ENCODE measurements at places on chromosomes 13 and 19. TPM values are rescaled to one million over a fixed set of nuclear protein-coding genes. Genes with fewer than 3 reads are reported as not detected.

Gene PEX11G
- total RNA-seq: 14.5 TPM

Gene ATP1A3
- total RNA-seq: 1.1 TPM

DNA sequence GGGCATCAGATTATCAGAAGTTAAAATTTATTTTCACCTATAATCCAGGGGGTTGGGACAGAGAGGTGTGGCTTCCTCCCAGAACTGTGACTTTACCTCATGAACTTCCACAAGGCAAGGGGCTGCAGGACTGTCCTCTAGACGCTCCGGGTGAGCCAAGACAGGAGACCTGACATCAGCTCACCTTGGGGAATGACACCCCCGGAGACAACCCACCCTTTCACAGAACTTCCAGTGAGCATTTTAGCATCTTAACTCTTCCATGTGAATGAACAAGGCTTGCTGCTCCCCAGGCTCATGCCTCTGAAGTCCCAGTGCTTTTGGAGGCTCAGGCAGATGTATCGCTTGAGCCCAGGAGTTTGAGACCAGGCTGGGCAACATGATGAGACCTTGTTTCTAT lies 29.4 kb upstream of the TFDP1 start:
- no peaks in the 10 kb centered on the region for H3K36me3 ChIP-seq
- H3K27ac ChIP-seq: no peak overlapping the region
- no peak overlapping the region for H3K4me3 ChIP-seq
- H3K4me1 ChIP-seq: no peaks in the 10 kb centered on the region
- peak; percentile 1 for DNase-seq

GRCh38 chr19:8357007-8357521 lies 6.9 kb upstream of the ANGPTL4 start:
- no peaks in the 10 kb centered on the region for H3K36me3 ChIP-seq
- H3K27me3 ChIP-seq: peaks cover 13% of the 10 kb centered on the region
- H3K27ac ChIP-seq: no peak overlapping the region
- DNase-seq: no peak
- peaks cover 27% of the 10 kb centered on the region for H3K4me1 ChIP-seq
- H3K4me3 ChIP-seq: no peak overlapping the region

DNA sequence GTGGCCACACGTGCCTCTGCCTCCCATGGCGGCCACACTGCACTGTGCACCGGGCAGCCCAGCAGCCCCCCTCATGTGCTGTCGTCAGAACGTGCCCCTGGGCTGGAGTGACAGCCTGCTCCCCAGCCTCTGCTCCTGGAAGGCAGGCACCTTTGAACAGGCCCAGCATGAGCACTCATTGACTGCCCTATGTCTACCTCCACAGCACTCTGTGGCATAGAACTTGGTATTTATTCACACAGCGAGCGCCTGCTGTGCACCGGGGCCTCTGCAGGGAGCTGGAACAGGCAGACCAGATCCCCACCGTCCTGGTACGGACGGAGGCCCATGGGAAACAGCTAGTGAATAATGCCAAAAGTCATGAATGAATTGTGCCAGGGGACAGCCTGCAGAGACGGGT lies 53.7 kb downstream of the DPF1 start:
- no peaks in the 10 kb centered on the region for H3K36me3 ChIP-seq
- H3K4me3 ChIP-seq: no peak overlapping the region
- H3K27me3 ChIP-seq: no peaks in the 10 kb centered on the region
- H3K27ac ChIP-seq: no peak overlapping the region
- no peaks in the 10 kb centered on the region for H3K4me1 ChIP-seq
- no peak for DNase-seq

DNA sequence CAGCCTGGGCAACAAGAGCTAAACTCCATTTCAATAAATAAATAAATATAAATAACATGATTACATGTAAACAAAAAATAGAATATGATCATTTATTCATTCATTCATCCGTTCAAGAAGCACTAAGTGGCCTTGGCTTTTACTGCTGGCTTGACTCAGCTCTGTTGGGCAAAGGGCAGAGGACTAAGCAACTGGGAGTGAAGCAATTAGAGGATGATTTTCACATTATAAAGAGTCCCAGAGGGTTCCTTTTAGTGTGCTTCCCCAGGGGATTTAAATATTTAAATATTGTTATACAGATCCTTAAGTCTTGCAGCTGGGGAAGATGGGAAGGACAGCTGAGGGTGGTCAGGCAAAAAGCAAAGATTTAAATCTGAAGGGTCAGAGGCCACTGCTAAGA lies 34.9 kb upstream of the FLT1 start:
- no peak for DNase-seq
- no peak overlapping the region for H3K4me3 ChIP-seq
- no peaks in the 10 kb centered on the region for H3K36me3 ChIP-seq
- H3K4me1 ChIP-seq: peaks cover 13% of the 10 kb centered on the region
- peaks cover 65% of the 10 kb centered on the region for H3K27me3 ChIP-seq

Gene TMC4
- total RNA-seq: 174 TPM

Gene GTF2F2
- 23.8 TPM for total RNA-seq

DNA sequence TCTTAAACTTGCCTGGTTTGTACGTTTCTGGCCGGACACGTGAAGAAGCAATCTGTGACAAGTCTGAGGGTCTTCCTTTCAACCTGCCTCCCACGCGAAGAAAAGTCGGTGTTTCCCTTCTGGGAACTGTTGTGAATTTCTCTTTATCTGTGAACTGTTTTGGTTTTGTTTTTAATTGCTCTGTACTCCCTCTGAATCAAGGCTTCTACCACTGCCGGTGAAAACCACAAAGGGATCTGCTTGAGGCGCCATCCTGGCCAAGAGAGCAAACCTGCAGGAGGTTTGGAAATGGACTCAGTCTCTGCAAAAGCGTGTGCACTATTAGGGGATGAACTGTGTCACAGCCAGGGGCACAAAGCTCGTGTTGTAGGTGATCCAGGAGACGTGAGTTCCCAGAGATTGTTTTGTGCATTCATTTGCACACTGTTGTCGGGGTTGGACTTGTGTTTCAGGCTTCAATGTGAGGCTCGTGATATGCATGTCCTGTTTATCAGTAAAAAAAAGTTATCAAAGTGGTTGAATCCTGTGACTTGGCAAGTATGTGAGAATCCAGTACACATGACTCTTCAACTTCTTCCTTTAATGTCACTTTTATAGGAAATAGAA lies 9.7 kb downstream of the SIGLEC8 start:
- no peaks in the 10 kb centered on the region for H3K27me3 ChIP-seq
- no peak for DNase-seq
- no peak overlapping the region for H3K4me3 ChIP-seq
- no peak overlapping the region for H3K27ac ChIP-seq
- H3K4me1 ChIP-seq: no peaks in the 10 kb centered on the region
- no peaks in the 10 kb centered on the region for H3K36me3 ChIP-seq

DNA sequence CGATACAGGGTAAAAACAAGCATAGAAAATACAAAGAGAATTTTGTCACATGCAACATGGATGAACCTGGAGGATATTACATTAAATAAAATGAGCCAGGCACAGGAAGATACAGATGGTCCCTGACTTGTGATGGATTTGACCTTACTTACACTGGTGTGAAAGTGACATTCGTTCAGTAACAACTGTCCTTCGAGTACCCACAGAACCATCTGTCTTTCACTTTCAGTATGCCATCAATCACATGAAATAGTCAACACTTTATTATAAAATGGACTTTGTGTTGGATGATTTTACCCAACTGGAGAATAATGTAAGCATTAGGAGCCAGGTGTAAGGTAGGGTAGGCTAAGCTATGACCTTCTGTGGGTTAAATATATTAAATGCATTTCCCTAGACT lies 51.5 kb downstream of the ZNF787 start:
- no peak overlapping the region for H3K4me3 ChIP-seq
- no peak overlapping the region for H3K27ac ChIP-seq
- H3K36me3 ChIP-seq: no peaks in the 10 kb centered on the region
- peaks cover 4% of the 10 kb centered on the region for H3K27me3 ChIP-seq
- no peak for DNase-seq

GRCh38 chr13:80249516-80250212 lies 91.3 kb downstream of the SPRY2 start:
- H3K4me3 ChIP-seq: no peak overlapping the region
- H3K4me1 ChIP-seq: no peaks in the 10 kb centered on the region
- H3K27ac ChIP-seq: no peak overlapping the region
- H3K36me3 ChIP-seq: no peaks in the 10 kb centered on the region

DNA sequence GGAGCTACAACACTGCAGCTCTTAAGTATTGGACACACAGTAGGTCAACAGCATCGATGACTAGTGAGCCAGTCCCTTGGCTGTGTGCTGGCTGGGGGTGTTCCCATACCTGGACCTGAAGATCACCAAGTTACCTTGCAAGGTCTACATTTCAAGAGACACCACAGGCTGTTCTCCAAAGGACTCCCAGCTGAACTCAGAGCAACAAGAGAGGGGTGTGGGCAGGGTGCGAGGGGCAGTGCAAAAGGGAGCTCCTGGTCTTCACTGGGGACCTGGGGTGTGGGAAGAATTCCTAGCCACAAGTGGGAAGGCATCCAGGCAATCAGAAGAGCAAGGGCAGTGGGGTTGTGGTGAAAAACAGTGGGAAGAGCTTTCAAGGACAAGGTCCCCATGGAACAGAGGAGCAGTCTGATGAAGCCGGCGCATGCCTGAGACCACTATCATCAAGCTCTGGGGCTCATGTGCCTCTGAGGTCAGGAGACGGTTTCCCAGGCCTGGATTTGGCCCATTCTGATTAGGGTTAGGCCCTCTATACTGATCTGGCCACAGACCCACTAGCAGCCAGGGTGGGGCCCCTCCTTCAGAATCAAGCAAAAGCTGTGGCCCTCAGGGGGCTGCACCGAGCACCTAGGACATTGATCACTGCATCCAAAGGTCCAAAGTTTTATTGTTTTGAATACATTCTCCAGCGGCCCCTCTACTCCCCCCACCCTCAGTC lies 4.7 kb upstream of the GSK3A start:
- no peaks in the 10 kb centered on the region for H3K27me3 ChIP-seq
- DNase-seq: no peak
- H3K36me3 ChIP-seq: peaks cover 7% of the 10 kb centered on the region
- peak overlapping the region; percentile 16 for H3K27ac ChIP-seq
- H3K4me3 ChIP-seq: no peak overlapping the region
- peaks cover 22% of the 10 kb centered on the region for H3K4me1 ChIP-seq

Gene CEACAM4
- not detected for total RNA-seq

Gene SPIB
- 52.0 TPM for total RNA-seq

- no peak for DNase-seq
- no peaks in the 10 kb centered on the region for H3K36me3 ChIP-seq
- no peaks in the 10 kb centered on the region for H3K4me1 ChIP-seq
- no peaks in the 10 kb centered on the region for H3K27me3 ChIP-seq
- no peak overlapping the region for H3K4me3 ChIP-seq
Observed at GRCh38 chr19:42017040-42017439, 23.0 kb upstream of the ATP1A3 start.

DNA sequence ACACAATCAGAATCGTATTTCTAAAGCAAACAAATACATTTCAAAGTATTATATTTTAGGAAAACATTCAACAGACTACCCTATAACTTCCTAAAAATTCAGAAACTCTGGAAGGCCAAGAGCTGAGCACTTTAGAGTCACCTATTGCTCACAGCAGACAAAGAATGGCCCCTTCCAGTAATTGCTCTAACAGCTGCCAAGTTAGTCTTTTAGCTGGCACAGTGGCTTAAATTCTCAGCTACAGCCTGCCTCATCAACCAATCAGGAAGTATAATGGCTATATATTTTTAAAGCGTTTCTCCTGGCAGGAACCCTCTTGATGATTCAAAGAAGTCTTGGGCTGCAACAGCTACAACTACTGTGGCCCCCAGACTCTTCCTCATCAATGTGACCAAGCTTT lies 14.9 kb upstream of the SLITRK5 start:
- no peak overlapping the region for H3K27ac ChIP-seq
- H3K27me3 ChIP-seq: no peaks in the 10 kb centered on the region
- no peaks in the 10 kb centered on the region for H3K4me1 ChIP-seq
- H3K4me3 ChIP-seq: no peak overlapping the region
- DNase-seq: no peak

- H3K27ac ChIP-seq: no peak overlapping the region
- no peak for DNase-seq
- H3K4me1 ChIP-seq: no peaks in the 10 kb centered on the region
- H3K4me3 ChIP-seq: no peak overlapping the region
Observed at GRCh38 chr19:29851769-29852521, 40.2 kb downstream of the CCNE1 start.

Gene WDR87
- total RNA-seq: not detected

GRCh38 chr13:47646298-47646697 lies 354.8 kb downstream of the SUCLA2 start:
- H3K4me3 ChIP-seq: no peak overlapping the region
- no peaks in the 10 kb centered on the region for H3K27me3 ChIP-seq
- no peaks in the 10 kb centered on the region for H3K36me3 ChIP-seq
- DNase-seq: no peak

Gene C13orf42
- not detected for total RNA-seq

DNA sequence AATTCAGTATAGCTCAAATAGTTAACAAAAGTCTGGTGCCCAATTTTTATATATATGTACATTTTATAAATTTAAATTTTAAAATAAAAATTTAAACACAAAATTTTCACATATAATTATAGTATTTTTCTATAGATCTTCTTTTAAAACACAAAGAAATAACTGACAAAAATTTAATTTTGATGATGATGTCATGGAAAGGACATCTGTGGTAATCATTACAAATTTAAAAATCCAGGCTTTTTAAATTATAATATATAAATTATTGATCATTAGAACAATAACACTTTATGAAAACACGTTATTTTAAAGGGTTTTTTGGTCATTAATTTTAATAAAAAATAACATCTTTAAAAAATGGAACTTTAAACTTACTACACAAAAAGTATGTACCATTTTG lies 381.1 kb downstream of the DACH1 start:
- H3K27me3 ChIP-seq: no peaks in the 10 kb centered on the region
- no peak for DNase-seq
- H3K36me3 ChIP-seq: no peaks in the 10 kb centered on the region

Gene NALCN
- 0.32 TPM for total RNA-seq

GRCh38 chr19:55228015-55228391 lies 560 bp downstream of the TMEM86B start:
- DNase-seq: no peak
- H3K4me1 ChIP-seq: no peaks in the 10 kb centered on the region
- H3K36me3 ChIP-seq: peaks cover 27% of the 10 kb centered on the region

DNA sequence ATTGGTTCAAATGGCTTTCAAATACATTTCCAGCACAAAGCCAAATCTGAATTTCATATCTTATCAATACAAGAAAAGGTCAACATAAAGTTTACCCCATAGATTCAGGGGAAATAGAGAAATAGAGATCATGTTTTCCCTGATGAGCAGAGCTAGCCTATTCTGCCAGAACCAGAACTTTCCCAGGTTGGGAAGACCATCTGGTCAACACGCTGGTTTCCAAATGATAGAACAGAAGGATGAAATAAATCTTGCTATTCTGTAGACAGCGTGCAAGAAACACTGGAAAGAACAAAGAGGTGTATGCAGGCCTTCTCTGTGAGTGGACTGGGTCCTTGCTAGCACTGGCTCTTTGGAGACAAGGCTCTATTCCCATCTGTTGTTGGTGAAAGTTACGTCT lies 350.6 kb downstream of the NDFIP2 start:
- no peak for DNase-seq
- H3K27me3 ChIP-seq: no peaks in the 10 kb centered on the region
- no peak overlapping the region for H3K27ac ChIP-seq
- no peaks in the 10 kb centered on the region for H3K36me3 ChIP-seq
- H3K4me3 ChIP-seq: no peak overlapping the region
- H3K4me1 ChIP-seq: no peaks in the 10 kb centered on the region
